ENCODE measurements at places on chromosomes 16 and 17. TPM values are rescaled to one million over a fixed set of nuclear protein-coding genes. Genes with fewer than 3 reads are reported as not detected.

- no peak for DNase-seq
These were observed 239.4 kb downstream of the MRTFB start for GRCh38 chr16:14310519-14310991.

DNA sequence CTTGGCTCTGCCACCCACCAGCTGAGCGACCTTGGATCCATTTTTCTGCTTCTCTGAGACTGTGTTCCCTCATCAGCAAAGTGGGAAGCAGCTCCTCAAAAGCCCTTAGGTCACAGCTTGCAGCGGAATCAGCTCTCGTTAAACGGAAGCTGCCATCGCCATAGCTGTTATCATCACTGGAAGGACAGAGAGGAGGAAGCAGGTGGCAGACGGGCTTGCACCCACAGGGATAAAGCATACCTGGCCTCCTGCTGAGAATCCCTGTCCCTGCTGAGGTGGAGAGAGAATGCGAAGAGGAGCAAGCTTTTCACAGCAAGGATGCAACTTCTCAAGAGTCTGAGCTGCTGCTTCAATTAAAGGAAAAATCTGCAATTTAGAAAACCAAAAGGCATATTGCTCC lies 106.6 kb downstream of the CLEC16A start:
- DNase-seq: no peak

Gene IGFBP4
- total RNA-seq: 157 TPM

DNA sequence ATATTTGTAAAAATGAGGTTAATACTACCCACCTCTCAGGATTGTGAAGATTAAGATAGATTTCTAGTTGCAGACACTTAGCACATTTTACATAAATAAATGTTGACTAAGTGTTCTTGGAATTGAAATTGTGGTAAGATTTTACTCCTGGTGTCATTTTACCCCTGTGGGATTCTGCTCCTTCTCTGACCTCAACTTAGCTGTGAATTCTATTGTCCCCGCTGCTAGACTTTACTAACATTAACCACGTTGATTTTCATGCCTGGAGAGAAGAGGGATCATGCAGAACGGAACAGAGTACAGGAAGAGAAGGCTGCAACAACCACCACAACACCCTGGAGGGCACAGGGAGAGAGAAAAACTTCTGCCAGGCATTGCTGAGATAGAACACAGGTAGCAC lies 2.1 kb upstream of the TOM1L1 start:
- no peak for DNase-seq

DNA sequence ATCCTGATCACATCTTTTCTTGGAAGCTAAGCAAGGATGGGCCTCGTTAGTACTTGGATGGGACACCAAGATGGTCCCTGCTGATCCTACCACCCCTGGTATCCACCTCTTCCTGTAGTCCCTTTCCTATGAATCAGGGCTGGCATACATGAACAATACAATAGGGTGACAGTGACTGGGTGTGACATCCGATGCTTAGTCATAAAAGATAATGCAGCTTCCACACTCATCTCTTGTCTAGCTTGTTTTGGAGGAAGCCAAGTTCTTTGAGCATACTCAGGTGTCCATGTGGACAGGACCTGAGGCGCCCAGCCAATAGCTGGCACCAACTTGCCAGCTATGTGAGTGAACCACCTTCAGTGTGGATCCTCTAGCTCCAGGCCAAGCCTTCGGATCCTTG lies 62.5 kb upstream of the NFAT5 start:
- DNase-seq: no peak

DNA sequence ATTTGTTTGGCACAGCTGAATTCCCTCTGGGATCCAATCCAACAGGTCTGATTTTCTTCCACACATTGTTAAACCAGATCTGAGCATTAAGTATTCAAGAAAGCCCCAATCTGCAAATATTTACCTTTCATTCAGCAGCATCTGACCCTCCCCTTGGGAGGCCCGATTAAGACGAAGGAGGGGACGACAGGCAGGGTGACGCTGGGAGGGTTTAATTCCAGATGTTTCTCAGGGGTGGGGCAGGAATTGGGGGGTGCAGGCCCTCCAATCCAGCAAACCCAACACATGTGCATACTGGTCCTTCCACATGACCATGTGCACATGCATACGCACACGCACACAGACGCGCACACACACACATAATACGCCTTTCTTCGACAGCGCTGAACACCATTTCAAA lies 240.5 kb downstream of the GSG1L start:
- no peak for DNase-seq

GRCh38 chr17:59711936-59712335 lies 4.5 kb downstream of the VMP1 start:
- no peak for DNase-seq

GRCh38 chr16:68229431-68230175 lies 6.3 kb downstream of the ESRP2 start:
- no peak for DNase-seq

Gene PPY
- total RNA-seq: not detected

GRCh38 chr17:69643686-69644085 lies 229.2 kb downstream of the MAP2K6 start:
- no peak for DNase-seq

DNA sequence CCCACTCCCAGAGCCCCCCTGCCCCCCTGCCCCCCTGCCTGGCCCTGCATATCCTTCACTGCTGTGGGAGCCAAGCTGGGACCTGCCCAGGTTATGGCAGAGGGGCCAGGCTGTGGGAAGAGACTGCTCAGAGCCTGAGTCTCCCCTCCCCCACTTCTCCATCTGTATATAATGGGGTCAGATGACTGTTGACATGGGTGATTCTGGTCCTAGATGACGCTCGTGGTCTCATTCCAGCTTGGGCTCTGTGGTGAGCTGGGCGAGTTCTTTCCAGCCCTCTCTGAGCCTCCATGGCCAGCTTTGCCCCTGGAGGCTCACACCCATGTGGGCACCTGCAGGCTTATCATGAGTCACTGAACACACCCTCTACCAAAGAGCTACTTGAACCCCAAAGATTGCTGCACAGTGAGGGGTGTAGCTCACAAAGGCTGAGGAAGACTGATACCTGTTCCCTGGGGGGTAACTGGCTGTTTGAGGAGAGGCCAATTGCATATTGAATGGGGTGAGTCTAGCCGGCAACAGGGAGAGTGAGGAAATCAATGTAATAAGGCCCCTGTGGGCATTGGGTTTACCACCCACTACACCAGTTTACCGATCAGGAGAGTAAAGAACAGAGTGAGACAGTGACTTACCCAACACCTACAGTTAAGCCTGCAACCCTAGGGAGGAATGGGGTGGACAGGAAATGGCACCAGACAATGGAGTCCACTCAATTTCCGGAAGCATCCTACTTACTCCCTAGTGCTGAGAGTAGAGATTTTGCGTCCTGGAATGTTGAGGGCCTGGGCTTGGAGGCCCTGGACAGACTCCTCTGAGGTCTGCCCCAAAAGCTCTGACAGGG lies 4.2 kb upstream of the SREBF1 start:
- no peak for DNase-seq

Gene SCNN1B
- total RNA-seq: not detected

DNA sequence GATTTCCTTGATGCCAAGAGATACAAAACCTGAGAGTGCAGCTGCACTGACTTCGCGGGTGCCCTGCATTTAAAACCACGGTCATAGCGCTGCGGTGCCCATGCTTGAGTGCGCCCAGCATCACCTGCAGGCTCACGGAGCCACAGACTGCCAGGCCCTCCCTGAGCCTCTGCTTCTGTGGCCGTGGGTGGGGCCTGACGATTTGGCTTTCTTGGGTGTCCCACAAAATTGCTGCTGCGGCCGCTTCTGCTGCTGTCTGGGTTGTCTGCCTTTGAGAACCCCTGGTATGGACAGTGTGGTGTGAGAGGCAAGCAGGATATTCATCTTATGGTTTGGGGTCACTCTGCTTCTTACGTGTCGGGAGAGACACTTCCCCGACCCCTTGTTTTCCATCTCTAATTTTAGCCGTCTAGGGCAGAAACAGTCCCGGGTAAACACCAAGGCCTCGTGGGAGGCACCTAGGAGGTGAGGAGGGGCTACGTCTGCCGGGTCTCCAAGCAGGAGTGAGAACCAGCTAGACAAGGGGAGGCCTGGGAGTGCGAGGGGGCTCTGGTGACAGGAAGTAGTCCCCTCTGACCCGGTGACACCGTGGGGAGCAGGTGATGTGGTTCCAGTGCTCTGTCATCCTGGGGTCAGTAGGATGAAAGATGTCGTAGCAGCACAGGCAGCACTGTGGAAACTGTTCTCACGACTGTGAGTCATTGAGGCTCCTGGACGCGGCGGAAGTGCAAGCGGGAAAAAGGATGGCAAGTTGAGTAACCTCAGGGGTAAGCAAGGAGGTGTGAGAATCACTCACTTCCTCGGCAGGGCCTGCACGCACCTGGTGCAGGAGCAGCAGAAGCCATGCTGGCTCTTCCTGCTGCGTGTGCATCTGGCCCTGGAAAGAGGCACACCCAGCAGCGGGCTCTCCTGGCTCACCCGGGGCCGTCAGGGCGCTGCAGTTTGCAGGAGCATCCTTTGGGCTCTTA lies 176.3 kb downstream of the RPTOR start:
- DNase-seq: no peak

DNA sequence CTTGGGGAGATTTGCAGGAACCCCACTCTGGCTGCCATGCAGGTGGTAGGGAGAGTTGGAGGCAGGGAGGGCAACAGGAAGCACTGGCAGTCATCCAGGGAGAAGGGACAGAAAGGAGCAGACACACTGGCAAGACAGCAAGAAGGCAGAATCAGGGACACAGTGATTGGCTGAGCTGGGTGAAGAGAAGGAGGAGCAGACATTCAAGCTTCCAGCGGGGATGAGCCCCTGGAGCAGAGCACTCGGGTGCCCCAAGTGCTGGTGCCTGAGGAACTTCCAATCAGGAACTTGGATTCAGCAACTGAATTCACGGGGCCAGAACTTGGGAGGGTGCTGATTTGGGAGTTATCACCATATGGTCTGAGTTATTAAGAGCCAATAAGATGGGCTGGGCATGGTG lies 6.3 kb upstream of the ITGA3 start:
- DNase-seq: no peak

Gene LGALS3BP
- 499 TPM for total RNA-seq

GRCh38 chr17:80892900-80893603 lies 98.6 kb upstream of the CHMP6 start:
- no peak for DNase-seq

Gene TRPV2
- total RNA-seq: 10.3 TPM

GRCh38 chr16:88535191-88535856 lies 34.9 kb upstream of the ZC3H18 start:
- no peak for DNase-seq

DNA sequence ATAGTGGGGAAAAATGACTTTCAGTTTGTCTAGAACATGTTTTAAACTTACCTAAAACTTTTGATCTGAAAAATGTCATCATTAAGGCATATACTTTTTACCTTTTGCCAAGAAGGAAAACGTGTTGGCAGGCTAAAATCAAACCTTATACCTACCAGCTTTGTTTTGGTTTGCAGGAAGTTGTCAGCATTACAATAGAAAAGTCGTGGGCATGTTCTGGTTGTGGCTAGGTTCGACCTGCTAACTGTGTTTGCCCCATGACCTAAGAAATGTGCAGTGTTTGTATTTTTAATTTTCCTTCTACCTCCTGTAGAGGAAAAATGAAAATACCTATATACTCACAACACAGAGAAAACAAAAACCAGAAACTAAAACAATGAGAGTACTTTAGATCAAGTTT lies 13.0 kb downstream of the SKAP1 start:
- no peak for DNase-seq

DNA sequence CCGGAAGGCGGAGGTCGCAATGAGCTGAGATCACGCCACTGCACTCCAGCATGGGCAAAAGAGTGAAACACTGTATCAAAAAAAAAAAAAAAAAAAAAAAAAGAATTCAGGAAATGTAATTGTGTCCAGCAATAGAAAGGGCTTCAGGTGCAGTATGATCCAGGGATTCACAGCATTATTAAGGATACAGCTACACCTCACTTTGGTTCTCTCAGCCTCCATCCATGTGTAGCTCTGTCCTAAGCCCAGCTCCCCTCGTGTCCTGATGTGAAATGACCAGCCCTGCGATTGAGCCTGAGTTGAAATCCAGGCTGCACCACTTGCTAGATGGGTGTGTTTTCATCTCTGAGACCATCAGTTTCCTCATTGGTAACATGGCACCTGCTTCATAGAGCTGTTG lies 3.0 kb downstream of the SLC5A10 start:
- peak; percentile 8 for DNase-seq

DNA sequence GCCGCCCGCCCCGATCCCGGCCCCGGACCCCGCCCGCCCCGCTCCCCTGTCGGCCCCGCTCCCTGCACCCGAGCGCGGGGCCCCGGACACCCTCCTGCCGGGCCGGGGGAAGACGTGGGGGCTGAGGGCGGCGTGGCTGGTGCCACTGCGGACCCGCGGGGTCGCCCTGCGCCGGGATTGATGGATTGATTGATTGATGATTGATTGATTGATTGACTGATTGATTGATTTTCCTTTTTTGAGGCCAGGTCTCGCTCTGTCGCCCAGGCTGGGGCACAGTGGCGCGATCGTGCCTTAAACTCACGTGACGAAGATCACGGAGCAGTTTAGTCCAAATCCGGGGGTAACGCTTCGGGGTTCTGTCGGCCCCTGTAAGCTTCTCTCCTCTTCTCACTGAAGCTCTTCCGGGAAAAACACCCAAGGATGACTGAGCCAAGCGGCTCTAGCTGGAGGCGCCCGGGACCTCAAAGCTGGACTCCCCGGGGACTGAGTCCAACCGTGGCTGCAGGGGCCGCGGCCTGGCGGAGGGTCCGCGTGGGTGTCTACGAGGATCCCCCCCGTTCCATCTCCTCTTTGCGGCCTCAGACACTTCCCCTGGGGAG lies 40.2 kb upstream of the BHLHA9 start:
- DNase-seq: no peak

- no peak for DNase-seq
These were observed 140.8 kb downstream of the HAPSTR1 start for GRCh38 chr16:9232102-9232770.

- DNase-seq: peak; percentile 91
These were observed 12.6 kb upstream of the RNF222 start for GRCh38 chr17:8409966-8410882.

GRCh38 chr17:59666235-59666634 lies 41.0 kb downstream of the PTRH2 start:
- no peak for DNase-seq

- no peak for DNase-seq
These were observed 39.6 kb downstream of the GPRC5B start for GRCh38 chr16:19844945-19845641.

DNA sequence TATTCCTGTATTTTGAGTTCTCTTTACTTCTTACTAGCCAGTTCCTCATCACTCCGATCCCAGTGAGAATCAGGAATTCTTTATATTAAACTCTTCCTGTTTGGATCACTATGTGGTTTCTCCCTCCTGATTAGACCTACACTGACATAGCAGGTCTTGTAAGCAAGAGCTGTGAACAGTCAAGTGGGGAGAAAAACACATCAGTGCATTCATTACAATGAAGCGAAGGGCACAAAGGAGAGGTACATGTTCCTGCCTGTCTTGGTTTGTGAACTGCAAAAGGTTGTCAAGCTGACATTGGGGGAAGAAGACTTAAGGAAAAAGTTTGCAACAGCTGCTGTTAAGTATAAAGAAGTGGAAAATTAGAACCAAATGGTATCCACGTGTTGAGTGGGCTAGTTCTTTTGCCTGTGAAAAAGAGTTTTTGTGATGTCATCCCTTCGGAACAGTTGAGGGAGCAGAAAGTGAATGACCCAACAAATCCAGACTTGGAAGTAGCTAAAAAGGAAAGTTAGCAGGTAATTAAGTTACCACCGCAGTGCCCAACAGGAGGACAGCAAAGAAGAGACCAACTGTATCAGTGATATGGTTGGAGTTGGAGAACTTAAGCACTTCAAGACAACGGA lies 23.0 kb upstream of the TRIM25 start:
- no peak for DNase-seq

Gene KRT27
- not detected for total RNA-seq

Measured in Right ventricle myocardium superior (tissue), 1 donor.